Stimulated activated CD8-positive, alpha-beta memory T cell treated with anti-CD3 and anti-CD28 coated beads, Interleukin-12 subunit alpha, Interleukin-12 subunit beta, amount 100 ng/mL, for 1 hour (primary cell): ENCODE measurements at places on chromosomes 2 and 18.

DNA sequence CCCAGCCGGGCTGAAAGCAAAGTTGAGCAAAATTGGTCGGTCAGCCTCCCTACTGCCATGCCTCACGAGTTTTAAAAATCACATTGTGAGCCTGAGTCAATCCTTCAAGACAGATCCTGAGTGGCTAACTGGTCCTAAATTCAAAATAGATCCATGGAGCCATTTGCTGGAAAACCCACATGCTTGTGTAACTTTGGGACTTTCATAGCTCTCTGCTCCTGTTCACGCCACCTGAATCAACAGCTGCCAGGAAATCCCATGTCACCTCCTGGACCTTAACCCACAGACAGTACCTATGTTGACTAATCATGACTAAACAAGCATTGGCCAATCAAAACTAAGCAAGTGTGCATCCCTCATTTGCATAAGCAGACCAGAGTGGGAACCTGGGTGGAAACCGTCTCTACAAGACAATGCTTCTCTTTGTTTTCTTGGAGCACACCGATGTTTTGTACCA is 42.8 kb upstream of the LDLRAD4 start:
- no peak for DNase-seq

- DNase-seq: no peak
Observed at GRCh38 chr2:126614524-126615227, 41.3 kb upstream of the GYPC start.

- no peak for DNase-seq
Observed at GRCh38 chr18:1048032-1048431, 143.4 kb downstream of the ADCYAP1 start.

DNA sequence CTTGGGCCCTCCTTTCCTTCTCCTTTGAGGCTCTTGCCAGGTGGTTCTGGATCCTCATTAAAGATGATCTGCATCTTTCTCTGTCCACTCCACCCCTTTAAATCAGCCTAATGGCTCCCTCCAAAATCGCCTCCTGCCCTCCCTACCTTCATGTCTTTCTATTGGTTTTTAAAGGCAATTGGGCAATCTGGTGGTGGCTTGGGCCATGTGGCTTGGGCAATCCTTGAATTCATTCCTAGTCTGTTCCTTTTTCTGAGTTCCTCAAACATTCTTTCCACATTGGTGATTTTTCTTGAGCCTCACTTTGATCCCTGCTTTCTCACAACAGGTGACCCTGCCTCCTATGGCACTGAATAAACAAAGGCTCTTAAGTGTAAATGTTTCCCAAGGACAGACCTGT is 266.2 kb upstream of the REV1 start:
- DNase-seq: no peak

DNA sequence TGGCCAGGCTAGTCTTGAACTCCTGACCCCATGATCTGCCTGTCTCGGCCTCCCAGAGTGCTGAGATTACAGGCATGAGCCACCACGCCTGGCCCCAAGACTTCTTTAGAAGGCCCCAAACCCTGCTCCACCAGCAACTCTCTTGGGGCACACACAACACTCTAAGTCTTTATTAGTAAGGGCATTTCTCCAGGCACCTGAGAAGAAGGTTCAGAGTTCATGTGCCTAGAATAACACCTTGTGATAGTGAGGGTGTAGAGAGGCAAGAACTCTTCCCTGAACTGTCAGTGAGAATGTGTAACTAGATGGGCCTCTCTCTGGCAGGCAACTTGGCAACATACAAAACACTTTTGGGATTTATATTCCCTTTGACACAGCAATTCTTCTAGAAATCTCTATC is 43.8 kb downstream of the SH2D6 start:
- DNase-seq: no peak

- no peak for DNase-seq
Observed at GRCh38 chr2:159101755-159102489, 133.5 kb downstream of the TANC1 start.

DNA sequence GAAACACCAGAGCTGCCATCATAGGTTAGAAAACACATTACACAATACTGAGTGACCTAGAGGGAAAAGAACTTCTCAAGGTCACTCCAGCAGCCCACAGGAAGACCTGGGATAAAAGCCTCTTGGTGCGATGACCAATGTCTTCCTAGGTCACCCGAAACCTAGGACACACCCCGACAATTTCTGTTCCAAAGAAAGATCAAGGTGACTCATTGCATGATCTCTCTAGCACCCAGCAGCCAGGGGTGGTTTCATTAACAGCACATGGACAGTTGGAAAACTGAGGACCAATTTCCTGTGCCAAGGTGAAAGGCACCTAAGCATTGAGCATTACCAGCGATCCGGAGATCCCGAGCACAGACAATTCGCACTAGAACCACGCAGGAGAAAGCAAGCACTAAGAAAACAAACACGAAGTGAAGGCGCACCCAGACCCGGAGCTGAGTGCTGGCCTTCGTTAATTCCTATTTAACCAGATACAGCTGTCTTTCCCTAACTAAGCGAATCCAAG is 1.5 kb downstream of the CACNB4 start:
- no peak for DNase-seq

- DNase-seq: no peak
Observed at GRCh38 chr2:191931329-191931728, 84.4 kb upstream of the CAVIN2 start.

DNA sequence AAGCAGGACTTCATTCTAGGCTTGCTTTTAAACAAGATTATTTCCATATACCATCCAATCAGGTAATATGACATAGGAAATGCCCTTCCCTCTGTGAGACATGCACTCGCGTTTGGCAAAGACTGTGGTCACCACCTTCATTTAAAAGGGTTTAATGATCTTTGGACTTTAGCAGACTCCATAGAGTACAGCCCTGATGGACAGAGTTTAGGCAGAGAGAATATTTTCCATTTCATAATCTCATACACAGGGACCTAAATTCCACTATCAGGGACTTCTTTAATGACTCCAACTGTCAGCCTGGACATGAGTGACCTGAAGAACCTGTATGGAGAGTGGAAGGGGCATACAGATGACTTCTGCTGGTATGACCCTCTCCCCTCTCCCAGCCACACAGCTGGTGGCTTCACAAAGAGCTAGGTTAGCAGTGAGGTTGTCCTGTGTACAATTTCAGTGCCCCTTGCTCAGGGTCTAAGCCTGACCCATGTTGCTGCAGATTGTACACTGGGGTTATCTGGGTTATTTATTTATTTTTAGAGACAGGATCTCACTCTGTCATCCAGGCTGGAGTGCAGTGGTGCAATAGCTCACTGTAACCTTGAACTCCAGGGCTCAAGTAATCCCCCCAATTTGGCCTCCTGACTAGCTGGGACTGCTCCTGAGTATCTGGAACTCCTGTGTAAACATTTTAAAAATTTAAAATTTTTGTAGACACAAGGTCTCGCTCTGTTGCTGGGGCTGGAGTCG is 59.2 kb downstream of the PTPRM start:
- DNase-seq: no peak

DNA sequence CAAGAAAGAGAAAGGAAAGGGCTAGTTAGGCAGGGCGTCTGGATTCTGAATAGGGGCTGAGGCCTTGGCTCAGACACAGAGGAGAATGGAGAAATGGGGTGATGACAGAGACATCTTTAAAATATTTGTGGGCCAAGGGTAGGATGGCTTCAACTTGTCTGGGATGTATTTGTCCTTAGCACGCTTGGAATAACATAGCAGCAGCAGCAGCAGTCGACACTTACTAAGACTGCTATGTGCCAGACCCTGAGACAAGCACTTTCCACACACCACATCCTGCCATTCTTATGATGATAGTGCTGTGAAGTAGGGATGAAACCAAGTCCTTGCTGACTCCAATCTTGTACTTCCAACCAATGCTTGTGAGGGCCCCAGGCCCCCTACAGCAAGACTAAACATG is 2.6 kb downstream of the IL1RL1 start:
- DNase-seq: no peak

DNA sequence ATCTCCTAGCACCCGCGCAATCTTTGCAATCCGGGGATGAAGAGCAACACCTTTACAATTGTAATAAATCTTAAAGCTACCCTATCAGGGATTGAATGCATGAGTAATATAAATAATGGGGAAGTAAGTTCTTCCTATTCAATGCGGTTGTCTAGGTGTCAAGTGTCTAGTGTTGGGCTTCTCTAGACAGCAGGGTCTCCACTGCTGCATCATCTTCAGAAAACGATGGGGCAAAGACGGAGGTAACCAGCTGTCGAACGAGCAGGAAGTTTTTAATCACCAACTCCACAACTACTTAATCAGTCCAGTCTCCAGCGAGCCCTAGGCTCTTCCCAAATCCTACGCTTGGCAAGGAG is 573 bp downstream of the STAM2 start:
- no peak for DNase-seq

DNA sequence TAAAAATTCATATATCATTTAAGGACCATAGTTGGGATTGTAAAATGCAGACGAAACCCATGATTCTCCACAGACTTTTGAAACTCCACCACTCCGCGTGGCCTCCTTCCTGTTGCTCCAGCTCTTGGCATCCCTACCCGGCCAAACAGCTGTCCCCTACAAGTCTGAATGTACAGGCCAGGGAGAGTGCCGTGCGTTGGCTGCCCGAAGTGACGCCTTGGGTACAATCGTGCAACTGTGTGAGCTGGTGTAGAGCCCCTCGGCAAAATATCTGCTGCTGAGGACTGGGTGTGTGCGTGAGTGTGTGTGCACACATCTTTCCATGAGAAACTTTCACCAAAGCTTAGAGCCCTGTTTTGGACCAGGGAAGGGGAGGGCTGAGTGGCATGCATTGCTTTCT is 43.8 kb upstream of the ZNF516 start:
- DNase-seq: no peak

GRCh38 chr2:172673056-172673683 is 62.5 kb upstream of the RAPGEF4 start:
- DNase-seq: no peak

GRCh38 chr2:20667151-20667530 is 197 bp downstream of the GDF7 start:
- DNase-seq: no peak

DNA sequence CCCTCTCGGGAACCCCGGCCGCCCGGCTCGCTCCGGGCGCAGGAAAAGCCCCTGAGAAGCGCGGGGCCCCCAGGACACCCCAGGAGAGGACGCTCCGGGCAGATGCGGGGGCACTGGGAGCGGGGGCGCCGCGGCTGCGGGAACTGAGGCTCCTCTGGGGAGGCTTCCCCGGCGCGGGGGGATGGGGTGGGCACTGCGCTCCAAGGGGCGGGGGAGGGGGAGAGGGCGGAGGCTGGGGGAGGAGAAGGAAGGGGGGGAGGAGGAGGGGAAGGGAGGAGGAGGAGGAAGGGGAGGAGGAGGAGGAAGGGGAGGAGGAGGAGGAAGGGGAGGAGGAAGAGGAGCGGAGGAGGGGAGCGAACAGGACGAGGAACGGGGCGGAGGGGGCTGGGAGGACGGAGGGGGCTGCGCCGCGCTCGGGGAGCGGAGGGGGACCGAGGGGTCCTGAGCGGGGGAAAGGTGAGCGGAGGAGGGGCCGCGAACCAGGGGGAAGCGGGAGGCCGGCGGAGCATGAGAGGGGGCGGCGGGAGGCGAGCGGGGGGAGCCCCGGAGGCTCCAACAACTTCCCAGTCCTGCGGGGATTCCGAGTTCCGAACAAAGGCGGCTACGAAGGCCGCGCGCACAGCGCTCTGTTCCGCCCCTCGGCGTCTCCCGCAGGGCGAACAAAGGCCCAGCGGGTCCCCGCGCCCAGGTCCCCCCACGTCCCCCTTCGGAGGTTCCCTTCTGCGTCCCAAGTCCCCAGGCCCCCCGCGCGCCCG is 742 bp downstream of the PXDN start:
- no peak for DNase-seq

DNA sequence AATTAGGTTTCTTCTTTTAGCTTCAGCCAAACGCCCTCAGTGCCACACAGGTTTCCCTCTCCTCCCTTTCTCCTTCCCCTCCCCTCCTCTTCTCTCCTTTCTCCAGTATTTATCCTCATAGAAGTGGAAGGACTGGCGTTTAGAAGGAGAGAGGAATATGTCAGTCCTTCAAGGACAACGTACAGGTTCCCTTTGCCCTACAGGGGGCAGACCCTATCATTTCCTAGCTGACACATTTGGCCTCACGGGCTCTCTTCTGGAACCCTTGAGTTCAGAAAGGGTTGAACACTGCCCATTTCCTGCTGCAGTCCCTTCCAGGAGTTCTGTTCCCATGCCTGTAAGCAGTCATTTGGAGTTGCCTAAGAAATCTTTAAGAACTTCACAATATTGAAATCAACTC is 46.1 kb downstream of the CDCA7 start:
- DNase-seq: no peak

DNA sequence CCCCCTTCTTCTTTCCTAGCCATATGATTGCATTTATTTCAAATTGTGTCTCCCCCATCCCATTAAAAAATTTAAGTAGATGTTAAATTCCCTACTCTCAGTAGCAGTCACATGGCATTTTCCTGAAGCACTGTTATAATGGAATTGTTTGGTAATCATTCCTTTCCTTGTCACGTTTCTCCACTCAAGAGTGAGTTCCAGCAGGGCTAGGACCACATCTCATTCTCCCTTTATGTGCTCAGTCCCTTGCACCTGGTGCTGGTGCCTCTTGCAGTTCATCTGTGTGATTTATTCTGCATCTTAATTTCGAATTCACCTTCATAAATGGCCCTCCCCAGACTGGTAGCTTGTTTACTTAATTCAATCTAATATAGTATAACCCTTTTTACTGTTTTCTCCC is 70.3 kb upstream of the NOSTRIN start:
- no peak for DNase-seq

- no peak for DNase-seq
Observed at GRCh38 chr2:127590386-127591190, 55.1 kb downstream of the MYO7B start.

- no peak for DNase-seq
Observed at GRCh38 chr2:138321458-138321857, 180.1 kb upstream of the SPOPL start.

- no peak for DNase-seq
Observed at GRCh38 chr18:26562568-26562967, 14.2 kb upstream of the KCTD1 start.

DNA sequence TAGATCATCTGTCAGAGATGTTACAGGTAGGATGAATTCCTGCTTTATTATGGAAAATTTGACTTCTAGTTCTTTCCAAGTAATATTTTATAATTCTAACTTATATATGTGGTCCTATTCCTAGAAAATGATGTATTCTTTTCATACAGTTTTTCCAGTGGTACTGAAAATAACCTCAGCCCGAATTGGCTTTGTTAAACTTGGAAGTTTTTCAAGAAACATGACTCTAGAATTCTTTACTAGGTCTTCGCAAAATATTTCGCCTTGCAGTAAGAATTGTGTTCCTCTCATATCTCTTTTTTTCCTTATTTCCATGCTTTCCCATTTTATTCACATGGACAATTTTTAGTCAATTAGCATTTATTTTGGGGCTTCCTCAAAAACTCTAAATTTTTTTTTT is 60.5 kb downstream of the BMPR2 start:
- no peak for DNase-seq

DNA sequence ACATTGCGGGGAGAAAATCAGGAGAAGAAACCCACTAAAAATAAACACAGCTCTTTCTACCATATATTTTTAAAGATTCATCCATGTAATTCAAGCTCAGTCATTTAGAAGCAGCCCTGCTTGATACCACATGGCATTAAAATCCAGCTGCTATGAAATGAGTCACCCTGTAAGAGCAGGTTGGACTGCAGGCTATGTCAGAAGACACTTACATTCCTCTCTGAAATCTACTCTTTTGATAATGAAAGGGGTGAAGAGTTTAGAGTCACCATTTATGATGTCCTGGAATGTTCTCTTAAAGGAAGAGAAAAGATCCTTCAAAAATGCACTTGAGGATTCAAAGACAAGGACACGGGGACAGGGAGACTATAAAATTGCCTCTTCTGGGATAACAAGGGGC is 100.6 kb upstream of the APCDD1 start:
- no peak for DNase-seq
